ENCODE measurements at places on chromosomes 12 and 14. TPM values are rescaled to one million over a fixed set of nuclear protein-coding genes. Genes with fewer than 3 reads are reported as not detected.

DTX3 gene
- 29.4 TPM for total RNA-seq

FLRT2 gene
- total RNA-seq, result 1.1 TPM

TMEM229B gene
- 0.58 TPM for total RNA-seq

LTB4R2 gene
- 1.4 TPM for total RNA-seq

CYP27B1 gene
- total RNA-seq, result 1.4 TPM

Measured in myometrial cell (primary cell).